ENCODE measurements at places on chromosomes 2 and 18.

DNA sequence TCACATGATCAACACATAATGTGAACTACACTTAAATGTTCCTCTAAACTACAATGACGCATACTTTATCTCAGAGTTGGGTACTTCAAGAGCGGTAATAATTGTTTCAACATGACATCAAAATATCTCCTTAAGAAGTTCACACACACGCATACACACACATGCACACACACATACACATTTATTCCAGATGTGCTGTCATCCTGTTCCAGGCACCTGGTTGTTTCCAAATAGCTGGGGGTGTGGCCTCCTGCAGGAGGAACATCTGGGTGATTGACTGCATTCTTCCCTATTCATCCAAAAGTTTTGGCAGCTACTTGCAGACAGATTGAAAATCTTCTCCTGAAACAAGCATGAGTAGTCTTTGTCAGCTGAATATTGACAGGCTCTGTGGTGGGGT is 37.9 kb upstream of the PIK3C3 start:
- DNase-seq, result no peak

- no peak for DNase-seq
Measured at GRCh38 chr2:54655046-54655809, 68.2 kb upstream of the EML6 start.

DNA sequence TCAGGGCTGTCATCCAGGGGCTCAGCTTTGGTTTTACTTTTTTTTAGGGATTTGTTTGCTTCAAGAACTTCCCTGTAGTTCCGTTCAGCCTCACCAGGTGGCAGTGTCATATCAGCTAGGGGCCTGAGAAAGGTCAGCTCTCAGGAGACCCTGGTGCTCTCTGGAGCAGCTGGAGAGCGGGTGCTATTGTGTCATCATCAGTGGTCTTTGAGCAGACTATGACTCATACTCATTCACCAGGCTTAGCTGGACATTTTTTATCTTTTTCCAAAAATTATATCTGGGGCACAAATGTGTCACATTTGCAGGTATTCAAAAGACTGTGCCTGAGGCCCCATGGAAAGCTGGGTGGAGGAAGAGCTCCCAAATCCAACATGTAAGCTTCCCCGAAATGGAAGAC is 24.4 kb downstream of the ZNF892 start:
- peak; percentile 64 for DNase-seq

DNA sequence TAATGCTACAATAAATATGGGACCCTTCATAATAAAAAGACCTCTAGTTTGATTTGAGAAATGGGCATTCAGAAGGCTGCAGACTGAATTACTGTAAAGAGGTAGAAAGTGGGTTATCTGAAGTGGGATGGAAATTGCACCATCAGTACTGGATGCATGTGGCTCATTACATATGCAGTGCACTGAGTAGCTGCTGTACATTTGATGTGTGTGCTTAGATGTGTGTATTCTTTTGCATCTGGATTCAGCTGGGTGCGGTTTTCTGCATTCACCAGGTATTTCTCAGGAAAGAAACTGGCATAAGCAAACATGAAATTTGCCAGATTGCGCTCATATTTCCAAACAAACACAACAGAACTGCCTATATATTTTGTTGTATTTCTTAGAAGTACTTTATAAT is 38.2 kb downstream of the NDC80 start:
- no peak for DNase-seq

- no peak for DNase-seq
Measured at GRCh38 chr2:20130821-20131645, 79.6 kb upstream of the LAPTM4A start.

- DNase-seq, result no peak
Measured at GRCh38 chr2:222295368-222296062, 3.3 kb downstream of the PAX3 start.

- DNase-seq, result no peak
Measured at GRCh38 chr2:42371611-42372473, 10.8 kb upstream of the COX7A2L start.

DNA sequence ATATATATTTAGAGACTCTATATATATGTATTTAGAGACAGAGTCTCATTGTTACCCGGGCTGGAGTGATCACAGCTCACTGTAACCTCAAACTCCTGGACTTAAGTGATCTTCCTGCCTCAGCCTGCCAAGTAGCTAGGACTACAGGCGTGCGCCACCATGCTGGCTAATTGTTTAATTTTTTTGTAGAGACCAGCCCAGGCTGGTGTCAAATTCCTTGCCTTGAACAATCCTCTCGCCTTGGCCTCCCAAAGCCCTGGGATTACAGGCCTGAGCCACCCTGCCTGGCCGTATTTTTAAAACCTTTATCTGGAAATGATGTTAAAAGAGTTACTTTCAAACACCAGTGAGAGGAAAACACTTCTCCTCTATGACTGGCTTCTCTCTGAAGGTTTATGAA is 30.9 kb upstream of the PGAP1 start:
- no peak for DNase-seq

DNA sequence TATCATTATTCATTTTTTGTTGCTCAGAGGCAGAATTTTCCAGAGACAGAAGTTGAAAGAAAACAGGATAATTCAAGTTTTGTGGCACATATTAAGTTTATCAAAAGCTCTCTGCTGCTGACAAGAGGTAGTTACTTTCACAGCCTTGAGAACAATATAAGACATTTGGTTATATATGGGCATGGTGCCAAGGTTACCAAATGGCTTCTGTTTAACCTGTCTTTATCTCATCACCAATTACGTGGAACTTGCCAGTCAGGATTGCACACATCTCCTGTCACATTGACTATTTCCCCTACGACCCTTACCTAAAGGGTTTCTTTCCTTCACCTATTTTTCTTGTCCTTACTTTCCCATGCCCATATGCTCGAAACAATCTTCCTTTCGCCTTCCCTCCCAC is 35.9 kb downstream of the KLF7 start:
- no peak for DNase-seq

GRCh38 chr2:68244456-68244855 is 7.9 kb downstream of the PPP3R1 start:
- DNase-seq, result no peak

DNA sequence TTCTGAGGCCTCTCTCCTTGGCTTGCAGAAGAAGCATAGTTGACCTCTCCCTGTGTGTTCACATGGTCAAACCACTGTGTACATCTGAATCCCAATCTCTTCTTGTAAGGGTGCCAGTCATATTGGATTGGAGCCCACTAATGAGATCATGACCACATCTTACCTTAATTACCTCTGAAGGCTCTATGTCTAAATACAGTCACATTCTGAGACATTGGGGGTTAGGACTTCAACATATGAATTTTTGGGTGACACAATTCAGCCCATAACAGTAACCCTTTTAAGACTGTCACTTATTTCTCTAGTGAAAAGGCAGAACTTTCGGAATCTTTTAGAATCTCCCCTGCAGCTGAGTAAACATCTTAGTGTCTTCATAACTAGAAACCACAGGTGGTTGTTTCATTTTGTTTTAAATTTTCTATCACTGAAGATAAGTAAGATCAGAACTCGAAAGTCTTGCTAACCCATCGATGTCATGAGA is 33.3 kb downstream of the BMP10 start:
- DNase-seq, result no peak

- DNase-seq, result peak; percentile 79
Measured at GRCh38 chr2:46776687-46777327, 138.8 kb downstream of the MCFD2 start.

- DNase-seq, result no peak
Measured at GRCh38 chr2:99861376-99861760, 281.0 kb downstream of the AFF3 start.

GRCh38 chr2:112008910-112009485 is 46.1 kb upstream of the TMEM87B start:
- DNase-seq, result no peak

DNA sequence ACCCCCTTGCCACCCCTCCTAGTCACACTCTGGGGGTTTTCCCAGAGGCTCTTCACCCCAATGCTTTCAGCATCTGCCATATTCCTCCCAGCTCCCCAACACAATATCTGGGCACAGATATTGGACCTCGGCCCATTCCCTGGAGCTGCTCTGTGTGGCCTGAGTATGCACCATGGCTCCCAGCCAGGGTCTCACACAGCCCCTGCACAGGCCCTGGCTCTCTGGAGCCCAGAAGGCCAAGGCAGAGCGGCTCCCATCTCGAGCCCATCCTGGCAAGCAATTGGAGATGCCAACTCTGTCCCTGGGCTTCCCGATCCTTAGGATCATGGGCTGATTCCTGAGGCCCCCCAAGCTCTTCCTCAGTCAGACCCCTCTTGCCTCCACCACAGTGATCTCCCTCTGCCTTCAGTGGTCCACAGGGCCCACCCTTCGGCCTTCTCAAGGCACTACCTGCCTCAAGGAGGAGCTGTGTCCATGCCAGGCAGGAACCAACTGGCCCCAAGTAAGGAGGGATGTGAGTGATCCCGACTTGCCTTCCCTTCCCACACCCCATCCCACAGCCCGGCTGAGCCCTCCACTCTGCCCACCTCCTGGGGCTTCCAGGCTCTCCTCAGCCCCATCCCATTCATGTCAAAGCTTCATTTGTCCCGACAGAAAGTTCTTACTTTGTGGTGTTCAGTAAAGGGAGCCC is 62.7 kb downstream of the ADD2 start:
- no peak for DNase-seq

DNA sequence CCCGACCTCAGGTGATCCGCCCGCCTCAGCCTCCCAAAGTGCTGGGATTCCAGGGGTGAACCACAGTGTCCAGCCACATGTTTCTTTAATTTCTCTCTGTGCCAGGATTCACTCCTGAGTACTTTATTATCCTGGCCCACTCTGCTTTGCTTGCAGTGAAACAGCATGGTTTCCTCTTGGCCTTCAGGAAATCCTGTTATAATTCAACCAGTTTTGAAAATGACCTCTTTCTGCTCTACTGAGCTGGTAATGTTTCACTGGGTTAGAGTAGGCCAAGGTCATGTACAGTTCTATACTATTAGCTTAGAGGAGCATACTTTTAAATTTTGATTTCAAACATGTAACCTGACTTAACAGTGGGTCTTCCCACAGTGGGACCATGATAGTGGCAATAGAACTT is 90.6 kb upstream of the PELI1 start:
- no peak for DNase-seq

GRCh38 chr2:154457286-154457685 is 241.2 kb upstream of the KCNJ3 start:
- DNase-seq, result no peak

GRCh38 chr2:109254174-109254904 is 125.3 kb downstream of the SH3RF3 start:
- DNase-seq, result no peak

DNA sequence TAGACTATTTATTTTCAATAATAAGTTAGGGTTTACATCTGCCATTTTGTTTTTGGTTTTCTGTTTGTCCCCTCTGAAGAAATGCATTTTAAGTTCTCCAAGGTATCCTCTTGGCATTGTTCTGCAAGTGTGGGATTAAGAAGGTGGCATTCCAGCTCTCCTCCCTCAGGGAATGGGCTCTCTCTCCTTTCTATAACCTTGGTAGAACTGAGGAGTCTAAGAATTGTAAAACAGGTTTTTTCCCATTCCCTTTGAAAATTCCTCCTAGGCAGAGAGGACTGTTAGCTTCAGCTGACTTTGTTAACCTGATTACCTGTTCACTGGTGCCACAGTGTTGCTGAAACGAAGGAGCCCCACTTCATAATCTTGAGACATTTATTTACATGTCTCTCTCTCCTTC is 26.1 kb upstream of the RAB1A start:
- no peak for DNase-seq
